ENCODE measurements at places on chromosomes 16 and 17.
A peak's percentile ranks its signal among the peaks of the same experiment; 100 is the strongest.

- DNase-seq, result peak; percentile 85
Measured at GRCh38 chr17:61366715-61367413, 32.8 kb upstream of the TBX2 start.

DNA sequence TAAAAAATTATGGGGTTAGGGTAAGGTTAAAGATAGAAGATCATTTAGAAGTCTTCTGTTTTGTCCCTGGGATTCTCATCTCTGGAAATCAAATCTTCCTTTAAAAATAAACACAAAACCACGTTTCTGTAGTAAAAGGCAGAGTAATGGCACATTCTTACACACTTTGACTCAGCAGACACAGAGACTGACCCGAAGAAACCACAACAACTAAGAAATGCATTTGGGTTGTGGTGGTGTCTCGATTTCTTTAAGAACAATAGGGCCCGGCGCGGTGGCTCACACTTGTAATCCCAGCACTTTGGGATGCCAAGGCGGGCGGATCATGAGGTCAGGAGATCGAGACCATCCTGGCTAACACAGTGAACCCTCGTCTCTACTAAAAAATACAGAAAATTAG lies 54.9 kb upstream of the MYH10 start:
- no peak for DNase-seq

DNA sequence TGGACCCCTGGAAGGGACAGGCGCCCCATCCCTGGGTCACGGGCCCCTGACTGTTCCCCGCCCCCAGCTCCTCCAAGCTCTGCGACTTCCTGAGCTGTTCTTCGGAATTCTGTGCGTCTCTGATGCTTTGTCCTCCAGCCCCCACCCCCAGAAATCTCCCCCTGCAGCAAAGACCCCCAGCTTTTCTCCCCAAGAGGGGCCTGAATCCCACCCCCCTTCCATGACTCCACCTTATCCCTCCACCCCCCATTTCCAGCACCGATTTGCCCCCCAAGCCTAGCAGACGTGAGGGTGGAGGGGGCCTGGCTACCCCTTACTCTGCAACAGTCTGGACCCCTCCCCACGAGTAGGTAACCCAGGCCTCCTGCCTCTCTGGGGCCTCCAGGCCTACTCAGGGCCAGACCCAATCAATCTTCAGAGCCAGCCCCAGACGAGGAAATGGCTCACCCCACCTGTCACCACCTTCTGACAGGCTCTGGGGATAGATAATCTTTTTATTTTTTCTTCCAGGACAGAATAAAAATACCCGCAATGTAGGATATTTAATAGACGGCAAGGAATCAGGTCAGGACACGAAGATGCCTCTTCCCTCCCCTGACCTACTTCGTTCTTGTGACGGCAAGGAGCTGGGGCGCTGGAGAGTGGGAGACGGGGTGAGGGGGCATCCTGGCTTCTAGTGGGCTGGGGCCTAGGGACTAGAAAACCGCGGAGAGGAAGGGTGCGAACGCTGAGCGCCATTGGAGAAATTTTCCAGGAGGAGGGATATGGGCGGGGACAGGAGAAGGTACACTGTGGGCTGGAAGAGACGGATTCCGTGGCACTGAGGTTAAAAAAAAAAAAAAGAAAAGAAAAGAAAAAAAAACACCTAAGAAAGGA lies 744 bp upstream of the PLXDC1 start:
- no peak for DNase-seq

GRCh38 chr16:87076331-87076949 lies 240.8 kb downstream of the C16orf95 start:
- no peak for DNase-seq

- no peak for DNase-seq
Measured at GRCh38 chr16:10252155-10252554, 69.9 kb upstream of the GRIN2A start.

DNA sequence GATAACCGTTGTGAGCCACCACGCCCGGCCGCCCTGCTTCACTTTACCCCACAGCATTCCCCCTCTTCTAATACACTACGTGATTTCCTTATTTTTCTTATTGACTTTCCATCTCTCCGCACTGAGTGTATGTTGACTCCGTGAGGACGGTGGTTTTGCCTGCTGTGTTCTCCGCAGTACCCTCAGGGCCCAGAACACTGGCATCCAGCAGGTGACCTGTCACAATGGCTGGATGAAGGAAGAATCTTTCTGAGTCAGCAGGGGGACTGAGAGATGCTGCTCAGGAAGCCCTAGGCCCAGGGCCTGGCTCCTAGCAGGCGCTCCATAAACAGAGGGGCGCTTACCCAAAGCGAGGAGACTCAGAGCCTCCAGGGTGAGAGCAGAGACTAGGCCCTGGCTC lies 79.5 kb downstream of the RTN4RL1 start:
- DNase-seq, result no peak

All from NCI-H1092 (cell line).